Epithelial cell of umbilical artery (primary cell): ENCODE measurements at places on chromosomes 11 and 22. TPM values are rescaled to one million over a fixed set of nuclear protein-coding genes. Genes with fewer than 3 reads are reported as not detected.

Gene KRTAP5-11
- total RNA-seq: not detected in 2 replicates

Gene SPI1
- not detected in 2 replicates for total RNA-seq

Gene MLC1
- not detected in 2 replicates for total RNA-seq

Gene ACTN3
- total RNA-seq: under 0.01 and 0.30 TPM in 2 replicates

Gene PGR
- under 0.01 TPM in 2 replicates for total RNA-seq

Gene TMEM191C
- total RNA-seq: 0.61 TPM in 1 of 2 replicates, not detected in the other

Gene DRG1
- total RNA-seq: 105 and 131 TPM in 2 replicates

Gene KRTAP5-8
- not detected in 2 replicates for total RNA-seq

Gene FGF4
- total RNA-seq: not detected in 2 replicates
